ENCODE measurements at places on chromosomes 12 and 14.

- DNase-seq = no peak
Measured at GRCh38 chr12:66905201-66905600, 226.3 kb upstream of the GRIP1 start.

DNA sequence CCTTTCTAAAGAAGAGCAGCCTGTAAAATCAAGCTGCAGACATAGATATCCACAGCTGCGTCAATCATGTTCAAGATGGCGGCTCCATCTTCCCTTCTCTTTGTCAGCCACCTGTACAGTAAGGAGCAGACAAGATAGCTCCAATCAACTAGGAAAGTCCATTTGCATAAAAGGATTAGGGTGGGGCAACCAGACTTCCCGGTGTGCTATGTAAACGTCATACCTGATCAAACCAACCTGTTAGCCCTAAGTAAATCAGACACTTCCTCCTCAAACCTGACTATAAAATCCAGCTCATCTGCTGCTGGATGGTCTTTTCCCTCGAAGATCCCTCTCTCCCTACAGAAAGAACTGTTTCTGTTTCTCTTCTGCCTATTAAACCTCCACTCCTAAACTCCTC lies 60.1 kb downstream of the BCAT1 start:
- no peak for DNase-seq

- DNase-seq = no peak
Measured at GRCh38 chr12:12282761-12283425, 16.0 kb upstream of the LRP6 start.

DNA sequence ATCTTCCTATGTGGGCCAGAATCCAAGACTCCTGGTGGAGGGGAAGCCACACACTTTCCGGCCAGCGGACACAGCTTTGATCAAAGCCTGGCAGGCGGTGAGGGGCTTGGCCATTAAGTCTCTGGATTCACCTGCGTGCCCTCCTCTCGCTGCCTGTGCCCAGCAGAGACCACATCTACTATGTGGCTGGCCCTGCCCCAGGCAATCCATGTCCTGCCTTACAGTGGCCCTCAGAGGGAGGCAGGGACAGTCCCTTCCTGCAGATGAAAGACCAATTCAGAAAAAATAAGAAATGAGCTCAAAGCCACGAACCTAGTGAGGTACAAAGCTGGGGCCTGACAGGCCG lies 82.7 kb upstream of the GPR68 start:
- DNase-seq = no peak

DNA sequence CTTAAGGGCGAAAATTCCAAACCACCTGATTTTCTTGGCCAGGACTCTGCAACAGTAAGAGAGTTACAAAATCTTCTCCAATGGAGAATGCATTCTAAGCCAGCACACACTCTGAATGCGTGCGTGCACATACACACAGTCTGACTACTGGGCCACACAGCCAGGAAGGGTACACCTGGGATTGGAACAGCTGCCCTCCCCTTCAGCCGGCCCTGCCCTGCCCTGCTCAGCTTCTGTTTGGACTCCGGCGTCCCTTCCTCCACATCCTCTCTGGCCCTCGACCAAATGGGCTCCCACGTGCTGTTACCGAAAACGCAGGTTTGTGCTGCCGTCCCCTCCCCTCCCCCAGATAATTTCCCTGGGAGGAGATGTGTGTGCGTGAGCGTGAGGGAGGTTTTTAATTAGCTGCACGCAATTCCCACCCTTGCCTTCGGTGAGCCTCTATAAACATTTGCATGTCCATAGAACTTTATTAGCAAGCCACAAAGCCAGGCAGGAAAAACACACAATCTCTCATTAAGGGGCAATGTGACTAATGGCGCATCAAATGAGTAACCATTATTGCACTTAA lies 43.0 kb downstream of the CCNK start:
- no peak for DNase-seq

- DNase-seq = no peak
Measured at GRCh38 chr14:99230208-99231151, 41.5 kb downstream of the BCL11B start.

DNA sequence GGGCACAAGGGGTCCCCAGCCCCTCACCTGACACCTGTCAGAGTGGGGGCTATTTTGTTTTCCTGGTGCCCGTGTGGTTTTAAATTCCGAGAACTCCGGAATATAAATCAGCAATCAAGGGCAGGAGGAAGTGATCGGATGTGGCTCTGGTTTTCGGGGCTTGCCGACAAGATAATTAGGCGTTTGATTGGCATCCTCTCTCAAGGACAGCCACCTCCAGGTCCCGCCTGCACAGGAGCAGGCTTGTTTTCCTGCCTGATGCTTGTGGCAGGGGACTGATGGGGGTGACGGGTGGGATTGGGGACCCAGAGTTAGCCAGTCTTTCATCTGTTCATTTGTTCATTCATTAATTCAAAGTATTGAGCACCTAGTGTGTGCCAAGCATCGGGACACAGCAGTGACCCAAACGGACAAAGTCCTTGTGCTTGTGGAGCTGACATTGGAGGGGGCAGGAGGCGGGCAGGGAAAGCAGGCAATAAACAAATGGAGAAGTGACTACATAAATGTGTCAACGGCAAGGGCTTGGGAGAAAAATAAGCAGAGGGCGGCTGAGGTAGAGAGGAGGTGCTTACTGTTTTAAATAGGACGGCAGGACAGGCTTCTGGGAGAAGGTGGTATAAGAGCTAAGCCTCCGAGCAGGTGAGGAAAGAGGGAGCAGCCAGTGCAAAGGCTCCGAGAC lies 166.5 kb downstream of the PHETA1 start:
- DNase-seq = peak; percentile 15

- DNase-seq = no peak
Measured at GRCh38 chr12:55828357-55828756, 1.0 kb downstream of the DNAJC14 start.

DNA sequence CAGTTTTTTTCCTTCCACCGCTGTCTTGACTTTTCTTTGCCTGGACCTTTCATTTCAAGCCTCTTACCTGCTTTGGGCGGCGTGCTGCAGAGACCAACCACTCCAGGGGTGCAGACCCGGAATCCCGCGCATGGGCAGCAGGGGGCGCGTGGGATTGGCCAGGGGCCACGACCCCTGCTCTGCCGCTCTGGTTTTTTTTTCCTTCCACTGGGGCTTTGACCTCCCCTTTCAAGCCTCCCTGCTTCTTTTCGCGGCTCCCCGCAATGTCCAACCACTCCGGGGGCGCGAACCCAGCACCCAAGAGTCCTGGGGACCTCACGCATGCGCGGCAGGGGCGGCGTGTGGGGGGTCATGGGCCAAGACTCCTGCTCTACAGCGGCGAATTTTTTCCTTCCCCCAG lies 325.1 kb downstream of the ALG10 start:
- no peak for DNase-seq

DNA sequence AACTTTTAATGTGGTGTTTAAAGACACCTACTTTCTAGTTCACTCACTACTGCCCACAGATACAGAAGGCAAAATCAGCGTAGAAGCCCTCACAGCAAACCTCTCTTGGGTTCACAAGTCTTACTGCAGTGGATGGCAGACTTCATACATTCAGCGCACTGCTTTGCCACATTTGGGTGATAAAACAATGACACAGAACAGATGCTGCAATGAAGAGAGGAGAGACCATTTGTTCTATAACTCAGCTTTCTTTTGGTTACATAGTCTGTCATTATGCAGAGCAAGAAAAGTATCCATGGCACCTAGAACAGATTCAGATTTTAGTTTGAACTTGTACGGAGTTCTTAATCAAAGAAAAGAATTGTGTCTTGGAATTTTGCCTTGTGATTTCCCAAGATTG lies 459.0 kb downstream of the BCAT1 start:
- no peak for DNase-seq

GRCh38 chr14:100375266-100375962 lies 52.3 kb downstream of the SLC25A47 start:
- peak; percentile 88 for DNase-seq

DNA sequence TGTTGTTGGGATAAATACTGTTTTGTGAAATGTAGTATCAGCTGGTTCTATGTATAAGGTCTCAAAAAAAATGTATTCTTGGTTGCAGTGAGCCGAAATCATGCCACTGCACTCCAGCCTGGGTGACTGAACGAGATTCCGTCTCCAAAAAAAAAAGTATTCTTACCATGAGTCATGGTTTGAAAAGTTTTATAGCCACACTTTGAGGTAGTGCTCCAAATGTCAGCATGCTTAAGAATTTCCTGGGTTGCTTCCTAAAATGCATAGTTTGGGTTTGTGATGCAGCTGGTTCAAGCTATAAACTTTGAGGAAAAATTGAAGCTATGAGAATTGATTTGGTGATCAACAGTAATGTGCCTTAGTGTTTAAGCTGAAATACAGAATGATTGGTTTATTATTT lies 48.0 kb downstream of the ETNK1 start:
- DNase-seq = no peak

DNA sequence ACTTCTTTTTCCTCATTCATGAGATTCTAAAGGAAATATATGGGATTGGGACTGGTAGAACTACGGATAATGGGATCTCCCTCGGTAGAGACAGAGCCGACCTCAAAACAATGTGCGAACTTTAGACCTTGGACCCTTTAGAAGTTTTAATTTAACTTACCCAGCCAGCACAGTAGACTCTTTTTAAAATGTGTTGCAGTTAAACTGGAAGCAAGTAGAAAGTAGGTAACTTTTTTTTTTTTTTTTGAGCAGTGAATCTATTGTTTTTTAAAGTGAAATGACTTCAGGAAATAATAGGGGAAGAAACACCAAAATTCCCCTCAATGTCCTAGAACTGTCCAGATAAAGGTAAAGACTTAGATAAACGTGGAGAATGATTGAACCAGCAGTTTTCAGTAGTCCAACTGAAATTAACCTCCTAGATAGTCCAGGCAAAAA lies 1.1 kb upstream of the ATXN2 start:
- peak; percentile 20 for DNase-seq

DNA sequence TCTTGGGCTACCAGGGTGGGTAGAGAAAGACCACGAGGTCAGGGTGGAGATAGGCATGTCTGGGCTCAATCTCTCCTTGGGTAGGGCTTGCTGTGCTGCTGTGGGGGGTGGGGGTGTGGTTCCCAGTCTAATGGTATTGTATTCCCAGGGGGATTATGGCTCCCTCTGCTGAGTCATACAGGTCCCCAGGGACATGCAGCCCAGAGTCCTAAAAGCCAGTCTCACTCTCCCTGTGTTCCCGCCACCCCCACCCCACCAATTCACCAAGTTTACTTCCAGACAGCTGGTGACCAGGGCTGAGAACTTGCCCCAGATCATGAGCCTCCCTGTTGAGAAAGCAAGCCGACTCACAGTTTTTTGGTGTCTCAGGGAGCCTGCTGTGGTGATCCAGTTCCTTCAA lies 367.6 kb downstream of the C12orf75 start:
- no peak for DNase-seq

GRCh38 chr14:60651796-60652673 lies 2.8 kb upstream of the SIX1 start:
- no peak for DNase-seq

- no peak for DNase-seq
Measured at GRCh38 chr12:21884936-21885335, 56.3 kb downstream of the ABCC9 start.

DNA sequence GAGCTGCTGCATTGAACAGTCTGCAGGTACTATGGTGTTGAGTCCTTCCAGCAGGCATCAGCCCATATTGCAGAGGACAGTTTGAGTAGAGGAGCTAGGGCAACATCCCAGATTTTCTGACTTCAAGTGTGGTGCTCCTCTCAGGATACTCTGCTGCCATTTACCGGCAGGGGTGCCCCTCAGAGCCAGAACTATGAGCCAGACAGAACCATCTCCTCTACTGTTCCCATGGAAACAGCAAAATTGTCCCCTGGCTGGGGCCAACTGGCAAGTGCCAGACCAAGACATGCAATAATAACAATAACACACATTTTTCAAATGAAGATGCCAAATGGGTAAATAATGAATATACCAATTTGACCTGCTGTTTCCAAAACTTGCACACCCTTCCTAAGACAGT lies 102.9 kb downstream of the ADCK1 start:
- DNase-seq = no peak

GRCh38 chr12:107624493-107624892 lies 61.1 kb upstream of the PWP1 start:
- no peak for DNase-seq

DNA sequence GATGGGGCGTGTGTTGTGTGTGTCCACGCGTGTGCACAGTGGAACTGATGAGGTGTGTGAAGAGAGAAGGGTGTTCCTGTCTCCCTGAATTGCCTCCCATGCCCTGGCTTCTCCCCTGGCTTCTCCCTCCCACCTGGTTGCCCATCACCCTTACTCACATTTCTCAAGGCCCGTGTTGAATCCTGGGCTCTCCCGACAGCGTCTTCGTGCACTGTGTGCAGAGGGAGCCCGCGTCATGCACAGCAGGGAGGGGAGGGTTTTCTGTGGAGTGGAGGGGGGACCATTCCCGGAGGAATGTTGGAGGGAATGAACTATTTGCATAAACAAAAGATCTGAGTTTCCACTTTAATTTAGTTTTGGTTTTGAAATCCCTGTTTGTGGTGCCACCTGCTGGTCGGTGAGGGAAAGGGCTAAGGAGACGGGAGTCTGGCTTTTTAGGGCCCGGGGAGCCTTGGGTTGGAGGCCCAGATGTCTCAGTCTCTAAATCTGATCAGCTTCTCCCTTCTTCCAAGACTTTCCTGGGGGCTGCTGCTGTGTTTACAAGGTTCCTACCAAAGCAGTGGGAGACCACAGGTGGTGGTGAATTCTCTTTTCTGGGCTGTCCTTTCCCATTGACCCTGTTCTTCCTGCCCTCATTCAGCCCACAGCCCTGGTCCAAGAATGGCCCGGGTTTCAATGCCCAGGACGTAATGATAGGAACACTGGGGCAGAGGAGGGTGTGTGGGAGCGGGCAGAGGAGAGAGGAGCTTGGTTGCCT lies at the start of gene C1R:
Gene C1R (minus strand): TSS at position 217 of the 757 bp plus-strand sequence. CDS start 57 bp downstream, at position 160.
- peak; percentile 77 for DNase-seq

DNA sequence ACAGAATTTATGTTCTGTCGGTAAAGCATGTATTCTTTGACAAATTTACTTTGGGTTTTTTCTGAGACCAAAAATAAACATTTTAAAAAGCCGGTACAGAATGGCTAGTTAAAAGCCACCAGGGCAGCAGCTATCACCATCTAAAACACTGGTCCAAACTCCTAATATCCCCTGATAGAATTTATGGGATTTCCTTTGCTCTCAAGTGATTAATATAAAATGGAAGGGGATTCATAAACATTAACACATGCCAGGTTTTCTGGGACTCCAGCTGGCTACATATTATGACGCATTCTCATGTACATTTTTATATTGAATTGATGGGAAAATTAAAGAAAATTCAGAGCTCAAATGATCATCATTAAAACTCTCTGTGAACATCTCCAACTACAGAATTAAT lies 640.8 kb downstream of the C12orf50 start:
- DNase-seq = no peak

GRCh38 chr14:83664389-83664788 lies 1865.6 kb upstream of the FLRT2 start:
- DNase-seq = no peak

- no peak for DNase-seq
Measured at GRCh38 chr12:78035901-78036606, 205.4 kb downstream of the NAV3 start.
